Activated CD8-positive, alpha-beta T cell treated with anti-CD3 and anti-CD28 coated beads, Interleukin-2, amount 10 ng/mL, durations not matched to agents 7 days and 5 days (primary cell): ENCODE measurements at places on chromosomes 2 and 18.

DNA sequence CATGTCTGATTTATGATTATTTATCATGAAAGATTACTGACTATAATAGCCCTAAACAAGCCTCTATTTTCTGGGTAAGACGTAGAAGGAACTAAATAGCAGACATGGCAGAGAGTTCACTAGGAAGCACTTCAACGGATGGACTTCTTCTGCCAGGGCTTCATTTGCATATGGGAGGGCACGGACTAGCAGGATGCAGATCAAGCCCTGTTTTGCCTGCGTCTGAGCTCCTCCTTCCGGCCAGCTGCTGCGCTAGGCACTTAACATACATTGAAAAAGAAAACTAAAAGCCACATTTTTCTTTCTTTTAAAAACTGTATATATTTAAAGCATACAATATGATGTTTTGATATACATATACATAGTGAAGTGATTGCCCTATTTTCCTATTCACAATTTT is 340.0 kb upstream of the MEX3C start:
- H3K4me1 ChIP-seq = no peaks in the 10 kb centered on the region
- H3K27me3 ChIP-seq = no peaks in the 10 kb centered on the region
- H3K27ac ChIP-seq = no peak overlapping the region
- no peaks in the 10 kb centered on the region for H3K36me3 ChIP-seq

DNA sequence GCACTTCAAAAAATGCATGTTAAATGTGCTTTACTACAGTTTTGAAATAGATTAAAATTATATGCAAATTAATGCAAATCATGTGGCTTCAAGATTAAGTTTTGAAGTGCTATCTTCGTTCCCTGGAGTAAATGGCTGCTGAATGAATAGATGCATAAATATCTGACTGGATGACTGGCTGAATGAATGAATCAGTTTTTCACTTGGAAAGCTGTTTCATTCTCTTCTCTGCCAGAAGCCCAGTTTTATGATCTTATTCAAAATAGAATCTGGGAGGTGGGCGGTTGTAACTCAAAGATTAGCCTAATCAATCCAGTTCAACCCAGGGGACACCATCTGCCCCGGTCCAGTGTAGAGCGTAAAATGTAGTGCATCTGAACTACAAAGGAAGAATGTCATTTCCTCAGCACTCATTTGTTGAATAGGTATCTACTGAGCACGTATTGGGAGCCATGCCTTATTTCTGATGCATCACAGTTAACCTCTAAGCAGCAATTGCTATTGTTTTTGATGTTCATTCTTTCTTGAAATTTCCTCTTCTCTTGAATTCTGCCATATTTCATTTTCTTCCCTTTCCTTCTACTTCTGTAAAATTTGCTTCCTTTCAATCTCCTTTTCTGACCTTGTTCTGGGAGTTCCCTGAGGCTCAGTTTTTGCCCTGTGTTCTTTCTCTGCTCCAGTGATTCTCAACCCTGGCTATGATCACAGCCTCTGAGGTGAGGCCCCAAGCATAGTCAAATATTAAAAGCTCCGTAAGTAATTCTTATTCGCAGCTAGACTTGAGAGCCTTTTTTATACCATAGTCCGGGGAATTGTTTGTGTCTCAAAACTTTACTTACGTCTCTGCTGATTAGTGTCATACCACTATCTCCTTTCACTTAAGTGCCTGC is 282.7 kb downstream of the PARD3B start:
- no peak for DNase-seq
- H3K4me3 ChIP-seq = no peak overlapping the region
- no peaks in the 10 kb centered on the region for H3K4me1 ChIP-seq
- no peaks in the 10 kb centered on the region for H3K27me3 ChIP-seq

- H3K4me1 ChIP-seq = no peaks in the 10 kb centered on the region
- DNase-seq = no peak
- H3K4me3 ChIP-seq = no peak overlapping the region
- no peaks in the 10 kb centered on the region for H3K36me3 ChIP-seq
- H3K27ac ChIP-seq = no peak overlapping the region
These were observed 77.8 kb upstream of the DTNA start for GRCh38 chr18:34632321-34632720.

DNA sequence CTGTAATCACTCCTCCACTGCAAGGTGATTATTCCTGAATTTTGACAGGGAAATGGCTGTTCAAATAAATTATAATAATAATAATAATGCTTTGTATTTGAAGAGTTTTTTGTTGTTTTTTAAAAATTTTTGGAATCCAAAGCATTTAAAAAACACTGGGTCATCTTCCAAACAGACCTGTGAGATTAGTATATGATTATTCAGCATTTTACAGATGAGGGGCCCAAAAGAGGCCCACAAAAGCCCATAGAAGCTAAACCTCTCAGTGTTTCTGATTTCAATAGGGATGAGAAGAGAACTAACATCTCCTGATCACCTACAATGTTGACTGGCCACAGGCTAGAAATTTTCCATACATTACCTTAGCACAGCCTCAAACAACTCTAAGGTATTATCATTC is 8.0 kb upstream of the POLR2D start:
- no peak overlapping the region for H3K4me3 ChIP-seq
- no peak overlapping the region for H3K27ac ChIP-seq
- H3K36me3 ChIP-seq = peaks cover 48% of the 10 kb centered on the region
- no peak for DNase-seq
- H3K4me1 ChIP-seq = no peaks in the 10 kb centered on the region

GRCh38 chr2:199994371-199994770 is 39.0 kb downstream of the MAIP1 start:
- H3K27me3 ChIP-seq = peaks cover 3% of the 10 kb centered on the region
- H3K4me1 ChIP-seq = no peaks in the 10 kb centered on the region
- H3K27ac ChIP-seq = no peak overlapping the region
- no peaks in the 10 kb centered on the region for H3K36me3 ChIP-seq

DNA sequence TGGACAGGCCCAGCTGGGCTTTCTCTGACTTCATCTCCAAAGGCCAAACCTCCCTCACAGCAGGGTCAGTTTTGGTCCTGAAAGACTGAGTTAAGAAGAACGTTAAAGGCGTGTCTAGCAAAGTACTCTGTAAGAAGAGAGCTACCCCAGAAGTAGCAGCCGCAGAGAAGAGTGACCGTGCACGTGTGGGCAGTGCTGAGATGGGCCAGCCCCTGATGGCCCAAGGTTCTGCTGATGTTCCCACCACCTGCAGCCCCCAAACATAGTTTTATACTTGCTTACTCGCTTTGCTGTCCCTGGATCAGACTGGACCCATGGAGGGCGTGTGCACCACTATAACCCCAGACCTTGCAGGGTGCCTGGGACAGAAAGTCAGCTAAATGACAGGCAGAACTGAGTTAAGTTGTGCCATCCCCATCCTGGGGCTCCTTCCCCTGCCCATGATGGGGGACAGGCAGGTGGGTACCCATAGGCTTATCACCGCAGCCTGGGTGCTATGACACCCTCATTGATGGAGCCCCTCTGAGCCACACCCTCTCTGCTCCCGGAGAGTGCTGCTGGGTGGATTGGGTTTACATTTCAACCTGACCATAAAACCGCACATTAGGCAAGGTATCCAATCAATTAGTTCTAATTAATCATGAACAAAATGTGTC is 367.3 kb upstream of the HS6ST1 start:
- H3K36me3 ChIP-seq = no peaks in the 10 kb centered on the region
